Heart right ventricle (tissue), 16 donors: ENCODE measurements at places on chromosomes 2 and 18. TPM values are rescaled to one million over a fixed set of nuclear protein-coding genes. Genes with fewer than 3 reads are reported as not detected.
A peak's percentile ranks its signal among the peaks of the same experiment; 100 is the strongest.

DNA sequence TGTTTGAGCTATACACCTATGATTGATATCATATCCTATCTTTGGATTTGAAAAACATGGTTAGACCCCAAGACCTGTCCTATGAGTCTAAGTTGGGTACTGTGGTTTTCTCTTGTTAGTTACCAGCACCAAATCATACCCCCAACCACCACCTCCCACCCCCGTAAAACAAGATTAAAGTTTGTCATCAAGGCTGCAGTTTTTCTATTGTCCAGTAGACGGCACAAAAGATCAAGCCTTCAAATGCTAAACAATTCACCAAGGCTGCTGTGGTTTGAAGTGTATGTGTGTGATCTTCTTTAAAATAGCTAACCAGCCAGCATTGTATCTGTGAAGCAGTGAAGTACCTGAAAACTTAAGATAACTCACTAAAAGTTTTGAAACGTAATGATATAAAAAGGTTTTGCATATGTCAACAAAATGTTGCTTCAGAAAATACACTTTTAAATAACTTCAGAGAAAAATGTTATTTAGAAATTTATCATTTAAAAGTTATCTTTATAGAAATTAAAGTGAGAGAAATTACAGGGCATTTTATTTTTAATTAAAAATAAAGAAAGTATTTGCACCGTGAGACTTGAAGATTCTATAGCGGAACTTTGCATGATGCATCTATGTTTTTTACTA, 5.8 kb upstream of the MEIS1 start:
- H3K36me3 ChIP-seq, result no peaks in the 10 kb centered on the region
- DNase-seq, result no peak
- peaks cover 49% of the 10 kb centered on the region for H3K27me3 ChIP-seq

- no peak overlapping the region for H3K27ac ChIP-seq
- H3K4me1 ChIP-seq, result no peaks in the 10 kb centered on the region
Measured at GRCh38 chr2:166768393-166769123, 119.7 kb upstream of the XIRP2 start.

DNA sequence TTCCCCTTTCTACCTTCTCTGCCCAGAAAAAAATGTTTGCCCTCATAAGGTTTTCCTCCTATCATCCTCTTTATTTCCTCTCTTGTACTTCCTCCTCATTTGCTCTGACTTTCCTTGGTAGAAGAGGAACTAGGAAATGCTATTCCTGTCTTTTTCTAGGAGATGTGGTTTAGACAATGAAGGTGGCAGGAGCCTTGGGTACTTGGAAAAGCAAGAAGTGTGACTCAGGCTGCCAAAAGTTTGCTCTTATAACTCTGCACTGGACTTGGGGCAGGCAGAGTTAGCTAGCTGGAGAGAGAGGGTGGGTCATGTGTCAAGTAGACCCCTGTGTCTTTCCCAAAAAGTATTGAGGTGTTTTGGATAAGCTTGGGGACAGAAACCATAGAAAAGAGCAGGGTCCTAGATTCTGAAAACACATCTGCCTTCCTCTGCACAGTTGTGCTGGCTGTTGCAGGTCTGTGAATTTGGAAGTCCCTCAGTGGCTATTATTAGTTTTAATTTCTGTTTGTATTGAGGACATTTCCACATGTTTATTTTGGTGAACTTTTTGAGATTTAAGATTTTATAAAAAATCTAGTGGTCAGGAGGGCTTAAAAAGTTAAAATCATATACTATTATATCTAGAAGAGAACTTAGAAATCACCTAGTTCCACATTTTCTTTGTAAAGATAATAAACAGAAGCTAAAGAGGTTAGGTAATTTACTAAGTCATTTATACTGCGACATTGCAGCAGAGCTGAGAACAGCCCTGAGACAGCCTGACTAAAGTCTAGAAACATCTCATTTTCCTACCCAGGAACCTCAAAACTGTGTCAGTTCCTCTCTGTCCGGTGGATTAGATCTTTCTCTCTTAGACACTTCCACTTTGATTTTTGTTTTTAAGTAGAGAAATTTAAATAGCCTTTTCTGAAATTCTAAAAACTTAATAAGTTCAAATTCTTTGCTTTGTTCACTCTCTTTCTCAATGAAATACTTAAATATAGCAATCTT, 16.0 kb downstream of the INSIG2 start:
- no peaks in the 10 kb centered on the region for H3K36me3 ChIP-seq
- no peak overlapping the region for H3K27ac ChIP-seq
- H3K27me3 ChIP-seq, result no peaks in the 10 kb centered on the region
- H3K4me3 ChIP-seq, result no peak overlapping the region

DNA sequence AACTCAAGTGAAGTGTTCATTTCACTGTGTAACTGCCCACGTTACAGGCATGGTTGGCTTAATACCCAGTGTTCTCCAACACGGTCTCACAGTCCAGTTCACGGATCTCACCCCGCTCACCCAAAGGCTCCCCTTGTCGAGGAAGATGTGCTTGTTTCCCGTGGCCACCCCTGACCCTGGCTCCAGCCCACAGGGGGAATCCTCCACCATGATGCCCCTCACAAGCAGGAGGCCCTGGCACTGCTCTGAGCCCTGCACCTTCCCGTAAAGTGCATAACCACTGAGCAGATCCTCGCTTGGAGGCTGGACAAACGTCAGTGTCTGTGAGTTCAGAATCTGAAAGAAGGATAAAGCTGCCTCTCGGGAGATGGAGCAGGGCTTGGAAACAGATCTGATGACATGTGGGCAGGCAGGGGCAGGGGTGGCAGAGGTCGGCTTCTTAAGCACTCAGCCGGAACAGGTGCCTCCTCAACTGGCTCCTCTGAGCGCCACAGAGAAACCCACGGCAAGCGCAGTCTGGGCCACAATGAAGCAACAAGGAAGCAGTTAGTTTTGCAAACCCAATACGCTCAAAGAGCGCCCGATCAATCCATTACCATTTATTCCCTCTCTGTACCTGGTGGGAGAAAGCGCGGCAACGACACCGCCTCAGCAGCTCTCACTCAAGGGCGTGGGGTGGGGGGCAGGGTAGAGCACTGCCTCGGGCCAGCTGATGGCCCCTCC, 17.6 kb downstream of the HDAC4 start:
- H3K4me3 ChIP-seq, result no peak overlapping the region
- no peaks in the 10 kb centered on the region for H3K36me3 ChIP-seq
- no peak overlapping the region for H3K27ac ChIP-seq
- DNase-seq, result no peak

DNA sequence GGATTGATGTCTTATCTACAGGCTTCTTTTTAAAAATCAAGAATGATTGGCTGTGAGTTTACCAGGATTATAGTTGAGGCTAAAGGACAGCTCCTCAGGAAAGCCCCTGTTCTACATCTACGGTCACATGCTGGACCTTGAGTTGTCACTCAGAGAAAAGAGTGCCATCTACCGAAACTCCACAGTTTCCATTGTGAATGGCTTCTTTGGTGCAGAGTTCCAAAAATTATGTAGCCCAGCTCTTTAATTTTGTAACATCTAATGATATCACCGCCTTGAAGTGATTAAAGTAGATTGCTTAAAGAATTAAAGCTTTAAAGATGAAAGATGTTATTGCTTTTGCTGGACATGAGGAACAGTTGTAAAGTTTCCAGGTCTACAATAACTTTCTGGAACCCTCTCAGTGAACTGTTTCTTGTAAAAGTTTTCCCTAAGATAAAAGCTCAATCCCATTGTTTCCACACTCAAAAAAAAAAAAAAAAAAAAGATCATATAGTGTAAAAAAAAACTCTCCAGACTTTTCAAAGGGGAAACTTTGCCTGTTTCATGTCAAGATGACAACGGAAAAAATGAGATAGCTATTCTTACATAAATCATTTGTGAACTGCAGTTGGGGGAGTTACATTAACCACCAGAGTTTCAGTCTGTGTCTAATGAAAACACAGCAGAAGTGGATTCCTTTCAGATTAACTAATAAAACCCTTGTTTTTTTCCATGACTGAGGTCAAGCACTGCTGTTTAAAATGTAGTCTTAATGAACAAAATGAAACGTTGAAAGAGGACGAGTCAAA, 4.3 kb downstream of the COL3A1 start:
- H3K27me3 ChIP-seq, result no peaks in the 10 kb centered on the region
- H3K4me3 ChIP-seq, result peak overlapping the region; percentile 46
- H3K27ac ChIP-seq, result peak overlapping the region; percentile 87
- H3K36me3 ChIP-seq, result no peaks in the 10 kb centered on the region
- no peaks in the 10 kb centered on the region for H3K4me1 ChIP-seq
- peak; percentile 42 for DNase-seq

ANKRD30B gene
- total RNA-seq, result not detected

DNA sequence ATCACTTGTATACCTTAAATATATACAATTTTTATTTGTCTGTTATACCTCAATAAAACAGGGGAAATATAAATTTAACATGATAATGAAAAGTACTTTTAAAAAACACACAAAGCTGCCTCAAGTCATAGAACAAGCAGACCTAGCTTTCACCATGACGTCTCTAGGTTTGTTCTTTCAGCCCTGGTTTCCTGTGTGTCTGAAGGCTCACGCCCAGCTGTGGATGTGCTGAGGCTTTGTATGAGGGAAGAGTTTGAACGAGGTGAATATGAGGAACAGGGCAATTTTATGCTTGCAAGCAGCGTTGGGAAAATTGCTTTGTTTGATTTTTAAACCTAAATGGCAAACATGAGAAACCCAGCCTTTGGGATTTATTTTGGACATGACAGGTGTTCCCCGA, 15.3 kb downstream of the SH3RF3 start:
- peaks cover 5% of the 10 kb centered on the region for H3K4me1 ChIP-seq
- H3K4me3 ChIP-seq, result no peak overlapping the region

- H3K4me1 ChIP-seq, result no peaks in the 10 kb centered on the region
- no peaks in the 10 kb centered on the region for H3K27me3 ChIP-seq
- H3K27ac ChIP-seq, result no peak overlapping the region
- H3K36me3 ChIP-seq, result no peaks in the 10 kb centered on the region
- H3K4me3 ChIP-seq, result no peak overlapping the region
- no peak for DNase-seq
Measured at GRCh38 chr2:59713577-59713976, 839.9 kb downstream of the BCL11A start.

DNA sequence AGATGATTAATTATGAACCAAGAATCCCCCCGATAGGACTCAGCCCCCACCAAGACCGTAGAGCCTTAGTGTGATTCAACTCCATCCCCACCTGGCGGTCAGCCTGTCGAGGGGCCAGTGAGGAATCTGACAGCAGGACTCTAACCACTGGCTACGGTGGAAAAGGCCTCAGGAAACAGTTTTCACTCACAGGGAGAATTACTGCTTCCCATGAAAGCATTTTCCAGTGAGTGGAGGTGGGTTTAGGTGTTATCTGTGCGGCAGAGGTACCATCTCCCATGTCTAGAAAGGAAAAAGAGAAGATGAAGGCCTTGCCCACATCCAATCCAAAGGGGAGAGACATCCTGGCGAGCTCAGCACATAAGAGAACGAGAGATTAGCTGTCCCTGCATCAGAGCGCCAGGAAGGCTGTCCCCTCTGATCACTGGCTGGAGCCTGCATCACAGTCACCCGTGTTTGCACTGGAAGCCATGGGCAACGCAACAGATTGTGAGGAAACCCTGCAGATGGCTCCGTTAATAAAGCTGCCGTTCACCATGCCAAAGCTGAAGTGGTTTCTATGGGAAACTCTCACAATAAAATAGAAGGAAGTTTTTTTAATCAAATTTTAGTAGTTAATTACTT, 22.3 kb downstream of the COX7A2L start:
- no peak for DNase-seq
- H3K27ac ChIP-seq, result no peak overlapping the region
- no peak overlapping the region for H3K4me3 ChIP-seq
- peaks cover 25% of the 10 kb centered on the region for H3K4me1 ChIP-seq
- peaks cover 72% of the 10 kb centered on the region for H3K36me3 ChIP-seq

STRN gene
- total RNA-seq, result 45.4 TPM

CXXC1 gene
- 25.2 TPM for total RNA-seq

CCDC74B gene
- 0.47 TPM for total RNA-seq

- H3K4me1 ChIP-seq, result no peaks in the 10 kb centered on the region
- H3K27ac ChIP-seq, result no peak overlapping the region
- H3K27me3 ChIP-seq, result peaks cover 9% of the 10 kb centered on the region
- no peaks in the 10 kb centered on the region for H3K36me3 ChIP-seq
- DNase-seq, result no peak
Measured at GRCh38 chr2:240344904-240345303, 90.6 kb upstream of the GPC1 start.

DNA sequence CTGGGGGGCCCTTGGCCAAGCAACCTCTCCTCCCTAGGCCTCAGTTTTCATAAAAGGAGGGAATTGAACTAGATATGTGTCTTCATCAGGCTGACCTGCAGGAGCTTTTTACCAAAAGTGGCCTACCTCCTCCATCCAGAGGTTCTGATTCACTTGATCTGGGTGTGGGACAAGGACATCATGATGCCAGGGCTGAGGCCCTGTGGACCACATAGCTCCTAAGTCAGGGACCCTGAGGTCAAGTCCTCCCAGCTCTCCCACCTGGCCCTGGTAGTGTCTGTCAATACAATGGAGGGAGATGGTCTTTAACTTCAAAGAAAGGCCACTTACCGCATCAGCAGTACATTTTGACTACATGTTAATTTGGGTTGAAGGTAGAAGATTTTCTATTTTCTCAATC, 10.4 kb downstream of the IL1RN start:
- no peaks in the 10 kb centered on the region for H3K4me1 ChIP-seq
- no peak overlapping the region for H3K4me3 ChIP-seq
- no peaks in the 10 kb centered on the region for H3K27me3 ChIP-seq
- DNase-seq, result no peak
- no peak overlapping the region for H3K27ac ChIP-seq

DNA sequence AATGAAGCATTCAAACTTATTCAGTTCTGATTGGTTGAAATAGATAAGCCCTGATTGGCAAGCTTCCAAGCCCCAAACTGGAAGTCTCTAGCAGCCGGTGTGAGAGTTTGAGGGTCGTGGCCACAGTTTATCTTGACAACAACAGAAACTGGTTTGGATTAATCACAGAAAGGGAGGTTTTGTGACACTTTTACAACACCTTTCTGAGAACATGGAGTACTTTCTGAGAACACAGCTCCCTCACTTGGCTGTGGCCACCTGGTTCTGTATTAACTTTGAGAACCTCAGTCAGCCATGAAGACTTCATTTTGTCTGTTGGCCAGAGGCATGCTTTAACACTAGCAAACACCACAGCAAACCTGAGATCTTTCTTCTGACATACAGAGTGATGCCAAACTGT, 280.7 kb upstream of the VWC2L start:
- H3K4me1 ChIP-seq, result no peaks in the 10 kb centered on the region
- no peaks in the 10 kb centered on the region for H3K27me3 ChIP-seq
- no peak overlapping the region for H3K27ac ChIP-seq

GALNT3 gene
- 0.13 TPM for total RNA-seq

DNA sequence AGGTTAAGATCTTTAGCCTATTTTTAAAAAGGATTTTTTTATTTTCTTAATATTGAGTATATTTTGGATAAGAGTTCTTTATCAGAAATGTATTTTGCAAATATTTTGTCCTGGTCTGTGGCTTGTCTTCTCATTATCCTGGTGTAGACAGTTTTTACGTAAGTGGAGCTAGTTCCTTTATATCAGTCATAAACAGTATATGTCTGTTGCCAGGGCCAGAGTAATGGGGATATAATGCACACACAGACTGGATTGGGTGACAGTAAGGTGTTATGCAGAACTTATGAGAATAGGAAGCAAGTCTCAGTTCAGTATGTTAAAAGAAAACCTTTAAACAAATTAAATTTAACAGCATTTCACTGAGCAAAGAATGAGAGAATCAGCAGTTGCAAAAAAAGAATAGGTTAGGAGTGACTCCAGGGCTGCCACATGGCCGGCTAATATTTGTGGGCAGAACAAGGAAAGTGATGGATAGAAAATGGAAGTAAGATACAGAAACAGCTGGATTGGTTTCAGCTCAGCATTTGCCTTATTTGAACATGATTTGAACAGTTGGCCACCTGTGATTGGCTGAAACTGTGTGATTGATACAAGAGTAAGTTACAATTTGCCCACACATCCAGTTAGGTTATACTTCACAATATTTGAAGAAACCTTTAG, 61.1 kb upstream of the ZNG1B start:
- no peaks in the 10 kb centered on the region for H3K27me3 ChIP-seq
- no peak for DNase-seq
- no peak overlapping the region for H3K4me3 ChIP-seq
- no peak overlapping the region for H3K27ac ChIP-seq
- H3K4me1 ChIP-seq, result no peaks in the 10 kb centered on the region
- no peaks in the 10 kb centered on the region for H3K36me3 ChIP-seq
